H1 (cell line): ENCODE measurements at places on chromosomes 16 and 17. TPM values are rescaled to one million over a fixed set of nuclear protein-coding genes. Genes with fewer than 3 reads are reported as not detected.

- 0 out of 2 replicates have a peak, but pooled peaks cover 2% of the 10 kb centered on the region for H3K4me1 ChIP-seq
- H3K4me3 ChIP-seq, result no peak overlapping the region
- H3K27ac ChIP-seq, result no peak overlapping the region; the same call in 1 of the 2 replicates
- H3K36me3 ChIP-seq, result no peaks in the 10 kb centered on the region
Measured at GRCh38 chr16:20859699-20860098, 40.5 kb downstream of the DCUN1D3 start.

Gene CCL5
- not detected in 2 replicates for total RNA-seq

DNA sequence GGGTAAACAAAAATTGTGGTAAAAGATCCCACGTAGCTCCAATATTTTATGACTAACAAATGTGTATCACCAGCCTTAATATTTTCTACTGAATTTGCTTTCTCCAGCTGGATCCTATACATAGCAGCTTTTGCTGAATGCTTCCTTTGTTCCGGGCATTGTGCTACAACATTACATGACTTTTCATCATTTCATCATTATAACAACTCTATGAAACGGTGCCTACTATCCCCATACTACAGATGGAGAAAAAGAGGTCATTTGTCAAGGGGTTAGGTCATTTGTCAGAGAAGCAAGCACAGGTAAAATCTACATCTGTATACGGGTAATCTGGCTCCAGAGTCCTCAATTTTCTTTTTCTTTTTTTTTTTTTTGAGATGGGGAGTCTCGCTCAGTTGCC is 74.3 kb downstream of the KANSL1 start:
- no peaks in the 10 kb centered on the region for H3K27me3 ChIP-seq
- no peaks in the 10 kb centered on the region for H3K36me3 ChIP-seq
- no peak for DNase-seq
- H3K4me3 ChIP-seq, result no peak overlapping the region
- H3K27ac ChIP-seq, result no peak overlapping the region
- peaks cover 23% of the 10 kb centered on the region for H3K4me1 ChIP-seq

- no peak overlapping the region for H3K27ac ChIP-seq
- no peak for DNase-seq
- peaks cover 4% of the 10 kb centered on the region; the same call in 1 of the 2 replicates for H3K36me3 ChIP-seq
- no peaks in the 10 kb centered on the region for H3K27me3 ChIP-seq
Measured at GRCh38 chr17:1158879-1159278, 20.9 kb downstream of the ABR start.

DNA sequence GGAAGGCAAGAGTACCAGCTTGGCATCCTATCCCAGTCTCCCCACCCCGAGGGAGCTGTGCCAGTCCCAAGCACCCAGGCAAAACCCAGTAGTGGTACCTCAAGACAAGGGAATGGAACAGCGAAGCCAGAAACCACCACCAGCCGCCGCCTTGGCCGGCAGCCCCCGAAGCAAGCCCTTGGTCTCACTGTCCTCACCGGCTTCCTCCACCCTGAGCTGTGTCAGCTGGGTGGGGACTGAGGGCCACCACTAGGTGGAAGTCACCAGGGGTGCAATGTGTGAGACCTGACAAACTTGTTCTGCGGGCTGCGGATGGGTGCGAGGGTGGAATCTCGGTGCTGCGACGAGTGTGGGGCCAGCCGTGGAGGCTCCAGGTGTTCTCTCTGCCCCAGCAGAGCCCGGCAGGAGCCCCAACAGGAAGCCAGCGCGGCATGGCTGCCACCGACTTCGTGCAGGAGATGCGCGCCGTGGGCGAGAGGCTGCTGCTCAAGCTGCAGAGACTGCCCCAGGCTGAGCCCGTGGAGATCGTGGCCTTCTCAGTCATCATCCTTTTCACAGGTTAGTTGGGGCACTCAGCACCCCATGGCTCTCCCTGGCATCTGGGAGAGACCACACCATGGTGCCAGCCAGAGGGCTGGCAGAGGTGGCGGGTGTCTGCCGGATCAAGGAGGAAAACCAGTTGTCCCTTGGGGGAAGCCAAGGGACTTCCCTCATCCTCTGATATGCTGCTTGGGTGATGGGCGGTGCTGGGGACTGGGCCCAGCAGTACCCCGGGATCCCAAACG is 6.7 kb downstream of the SMIM5 start:
- no peak overlapping the region for H3K4me3 ChIP-seq
- peaks cover 10% of the 10 kb centered on the region for H3K4me1 ChIP-seq
- H3K36me3 ChIP-seq, result no peaks in the 10 kb centered on the region
- H3K27ac ChIP-seq, result no peak overlapping the region
- no peaks in the 10 kb centered on the region for H3K27me3 ChIP-seq

Gene SEPTIN12
- total RNA-seq, result not detected in 2 replicates
